ENCODE measurements at places on chromosomes 7 and 10.

DNA sequence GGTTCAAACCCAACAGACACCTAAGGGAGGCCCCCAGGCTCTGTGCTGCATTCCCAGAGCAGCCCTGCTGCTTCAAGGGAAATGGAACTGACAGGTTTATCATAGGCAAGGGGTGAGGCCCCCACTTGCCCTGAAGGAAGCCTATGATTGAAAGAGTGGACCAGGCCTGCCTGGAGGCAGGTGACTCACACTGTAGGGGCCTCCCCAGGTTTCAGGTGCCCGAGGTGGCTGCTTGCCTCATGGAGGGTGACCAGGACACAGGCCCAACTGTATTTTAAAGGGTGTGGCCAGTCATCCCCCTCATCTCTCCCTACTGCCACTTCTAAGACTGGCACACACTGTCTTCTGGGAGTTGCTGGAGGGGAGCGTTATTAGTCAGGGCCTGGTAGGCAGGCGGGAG lies 85.4 kb downstream of the ATXN7L1 start:
- no peak for DNase-seq

DNA sequence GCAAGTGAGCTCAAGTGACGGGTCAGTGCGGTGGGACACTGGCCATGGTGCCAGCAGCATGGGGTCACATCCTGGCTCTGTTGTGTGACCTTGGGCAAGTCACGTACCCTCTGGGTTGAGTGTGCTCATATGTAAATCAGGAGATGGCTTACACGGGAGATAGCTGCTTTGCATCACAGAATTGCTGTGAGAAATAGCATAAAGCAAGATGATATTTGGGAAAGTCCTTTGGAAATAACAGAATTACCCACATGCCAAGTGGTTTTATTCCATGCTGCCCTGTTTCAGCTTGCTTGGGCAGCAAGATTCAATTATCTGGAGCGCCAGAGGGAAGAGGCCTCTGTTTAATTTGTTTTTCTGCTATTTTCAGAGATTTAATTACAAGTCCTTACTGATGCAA lies 48.9 kb downstream of the LYZL2 start:
- DNase-seq, result no peak

DNA sequence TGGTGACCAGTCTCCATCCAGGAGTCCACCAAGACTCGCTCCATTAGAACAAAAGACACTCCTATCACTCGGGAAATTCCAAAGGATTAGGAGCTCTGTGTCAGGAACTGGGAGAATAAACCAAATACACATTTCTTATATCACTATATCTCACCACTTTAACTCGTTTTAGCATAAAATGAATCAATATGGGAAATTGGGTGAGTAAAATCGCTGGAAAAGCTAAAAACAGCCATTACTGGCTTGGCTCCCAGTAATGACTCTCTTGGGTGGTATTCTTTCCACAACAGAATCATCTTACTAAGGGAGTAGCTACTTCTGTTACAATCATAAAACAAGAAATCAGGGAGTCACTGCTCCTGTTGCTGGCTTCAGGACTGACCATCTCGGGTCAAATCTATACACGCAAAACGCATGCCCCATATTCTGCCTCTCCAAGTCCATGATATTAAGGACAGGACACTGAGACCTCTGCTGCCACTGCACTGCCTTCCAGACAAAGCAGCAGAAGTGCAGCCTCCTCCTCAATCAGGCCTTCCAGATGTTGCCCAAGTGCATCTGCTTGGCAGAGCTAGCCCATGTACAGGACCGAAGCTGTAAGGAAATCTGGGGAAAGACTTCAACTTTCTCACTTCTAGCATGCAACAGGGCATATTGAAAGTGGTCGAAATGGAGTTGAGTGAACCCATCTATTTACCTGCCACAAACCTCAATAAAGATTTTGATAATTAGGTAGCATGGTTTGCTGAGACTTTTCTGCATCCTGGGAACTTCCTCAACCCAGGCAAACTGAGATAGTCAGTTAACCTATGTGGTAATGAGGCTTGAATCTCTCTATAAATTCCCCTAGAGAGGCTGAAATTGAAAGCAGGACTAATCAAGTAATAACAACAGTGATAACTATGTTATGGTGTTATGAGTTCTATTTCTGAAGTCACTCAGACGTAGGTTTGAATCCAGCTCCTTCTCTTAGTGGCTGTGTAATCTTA lies 14.4 kb upstream of the PANK1 start:
- DNase-seq, result peak; percentile 78

- DNase-seq, result no peak
Measured at GRCh38 chr7:118872568-118872967, 648.1 kb downstream of the ANKRD7 start.

DNA sequence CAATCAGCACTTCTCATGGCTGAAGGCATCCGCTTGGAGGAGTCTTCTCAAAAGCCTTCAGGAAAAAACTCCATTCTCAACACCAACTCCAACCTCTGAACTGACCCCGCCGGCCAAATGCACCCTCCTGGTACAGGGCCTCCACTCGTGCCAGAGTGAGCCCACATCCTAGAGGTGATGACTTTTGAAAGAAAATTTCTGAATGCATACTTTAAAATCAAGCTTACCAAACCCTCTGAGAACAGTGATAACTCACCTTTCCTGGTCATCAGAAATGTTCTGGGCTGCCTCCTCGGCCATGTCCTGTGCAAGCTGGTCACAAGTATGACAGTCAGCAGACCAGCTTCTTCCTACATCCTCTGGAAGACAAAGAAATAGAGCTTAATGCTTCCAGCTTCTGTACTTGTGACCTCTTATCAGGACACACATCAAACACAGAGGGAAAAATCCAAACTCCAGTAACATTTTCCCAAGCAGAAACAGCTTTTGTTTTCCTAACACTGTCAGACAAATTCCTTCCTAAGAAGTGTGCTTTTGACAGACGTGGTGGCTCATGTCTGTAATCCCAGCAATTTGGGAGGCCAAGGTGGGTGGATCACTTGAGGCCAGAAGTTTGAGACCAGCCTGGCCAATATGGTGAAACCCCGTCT lies at the start of gene PKD1L1:
Gene PKD1L1 (minus strand): TSS at position 326 of the 650 bp plus-strand sequence. CDS start 26 bp downstream, at position 300.
- peak; percentile 26 for DNase-seq

GRCh38 chr10:24463611-24464426 lies 254.9 kb downstream of the KIAA1217 start:
- DNase-seq, result peak; percentile 92

GRCh38 chr10:125002047-125002422 lies 60.1 kb downstream of the ZRANB1 start:
- DNase-seq, result no peak

DNA sequence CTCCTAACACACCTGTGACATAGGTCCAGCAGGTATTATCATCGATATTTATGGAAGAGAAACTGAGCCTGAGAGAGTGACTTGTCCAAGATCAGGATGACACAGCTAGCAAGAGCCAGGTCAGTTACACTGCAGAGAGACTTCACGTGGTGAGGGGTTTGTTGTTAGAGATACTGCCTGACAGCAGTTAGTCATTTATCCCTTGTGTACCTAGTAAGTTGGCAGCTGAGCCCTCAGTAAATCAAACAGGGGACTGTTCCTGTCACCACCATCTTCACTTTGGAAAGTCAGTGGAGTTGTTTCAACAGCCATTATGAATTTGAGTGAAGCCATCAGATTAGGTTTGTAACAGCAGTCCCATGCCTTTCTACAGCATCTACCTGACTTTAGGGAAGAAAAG lies 87.5 kb upstream of the GATA3 start:
- DNase-seq, result no peak

DNA sequence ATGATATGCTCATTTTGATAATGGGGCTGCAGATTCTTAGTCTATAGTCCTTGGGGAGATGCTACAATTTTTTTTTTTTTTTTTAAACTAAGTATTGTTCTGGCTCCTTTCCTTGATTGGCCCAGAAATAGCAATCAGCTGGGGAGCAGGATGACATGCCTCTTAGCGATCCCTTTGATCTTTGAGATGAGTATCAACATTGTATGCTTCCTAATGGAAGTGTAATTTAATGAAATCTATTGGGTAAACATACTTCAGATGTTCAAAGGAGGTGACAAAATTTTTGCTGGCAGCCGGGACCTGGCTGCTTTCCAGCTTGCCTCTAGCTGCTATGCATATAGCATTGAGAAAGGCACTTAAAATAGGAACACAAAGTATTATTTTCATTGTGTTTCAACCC lies 43.5 kb downstream of the VTI1A start:
- peak; percentile 36 for DNase-seq

- DNase-seq, result peak; percentile 45
Measured at GRCh38 chr7:23696916-23697441, 13.0 kb upstream of the STK31 start.

GRCh38 chr7:83468251-83468739 lies 180.6 kb downstream of the SEMA3E start:
- DNase-seq, result peak; percentile 99

GRCh38 chr10:122475100-122475499 lies 13.7 kb downstream of the HTRA1 start:
- DNase-seq, result peak; percentile 53

GRCh38 chr7:127803626-127804025 lies 151.6 kb downstream of the SND1 start:
- peak; percentile 22 for DNase-seq

DNA sequence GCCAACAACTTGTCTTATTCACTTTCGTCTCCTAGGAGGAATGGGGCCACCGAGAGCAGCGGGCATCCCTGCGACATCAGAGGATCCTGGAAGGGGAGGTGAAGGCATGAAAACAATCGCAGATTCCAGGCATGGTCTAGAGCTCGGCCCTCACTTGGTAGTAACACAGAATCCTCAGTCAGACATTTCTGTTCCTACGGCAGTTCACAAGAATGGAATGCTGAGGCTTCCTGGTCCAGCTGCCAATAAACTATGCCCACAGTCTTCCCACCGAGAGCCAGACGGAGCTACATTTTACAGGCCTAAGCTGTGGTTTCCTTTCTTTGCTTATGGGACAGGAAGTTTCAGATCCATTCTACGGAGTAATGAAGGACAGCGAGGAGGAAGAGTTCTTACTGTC lies 75.8 kb downstream of the OR13A1 start:
- DNase-seq, result peak; percentile 62

- peak; percentile 71 for DNase-seq
Measured at GRCh38 chr7:158828133-158829020, 932 bp downstream of the ESYT2 start.

DNA sequence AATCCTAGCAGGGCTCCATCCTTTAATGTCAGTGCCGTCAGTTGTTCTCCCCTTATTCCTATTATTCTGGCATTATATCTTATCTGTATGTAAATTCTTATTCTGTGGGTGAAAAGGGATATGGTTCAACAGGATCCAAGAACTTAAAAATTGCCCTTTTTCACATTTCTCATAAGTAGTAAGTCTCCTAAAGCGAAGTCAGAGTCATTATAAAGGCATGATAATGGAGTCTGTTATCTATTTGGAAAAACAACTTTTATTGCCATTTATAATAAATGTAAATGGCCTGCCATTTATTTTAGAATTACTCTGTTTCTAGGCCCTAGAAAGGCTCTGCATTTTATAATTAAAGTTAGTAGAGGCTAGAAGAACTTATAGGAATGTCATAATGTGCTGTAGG lies 31.3 kb downstream of the SDK1 start:
- DNase-seq, result no peak

DNA sequence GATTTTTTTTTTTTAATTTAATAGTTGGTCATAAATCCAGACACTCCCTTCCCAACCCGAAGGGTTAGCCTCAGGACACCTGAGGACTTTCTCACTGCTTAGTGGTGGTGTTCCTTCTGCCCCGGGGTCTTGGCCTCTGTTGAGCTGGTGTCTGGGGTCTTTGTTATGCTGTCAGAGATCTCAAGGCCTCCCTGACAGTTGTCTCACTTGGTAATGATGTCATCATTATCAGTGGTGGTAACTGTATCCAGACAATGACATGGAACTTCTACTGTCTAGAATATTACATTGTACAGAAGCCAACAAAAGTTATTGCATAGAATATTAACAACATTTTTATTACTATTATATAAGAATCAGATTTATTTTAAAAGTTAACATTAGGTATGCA lies 32.9 kb downstream of the PPP2R2D start:
- DNase-seq, result no peak

DNA sequence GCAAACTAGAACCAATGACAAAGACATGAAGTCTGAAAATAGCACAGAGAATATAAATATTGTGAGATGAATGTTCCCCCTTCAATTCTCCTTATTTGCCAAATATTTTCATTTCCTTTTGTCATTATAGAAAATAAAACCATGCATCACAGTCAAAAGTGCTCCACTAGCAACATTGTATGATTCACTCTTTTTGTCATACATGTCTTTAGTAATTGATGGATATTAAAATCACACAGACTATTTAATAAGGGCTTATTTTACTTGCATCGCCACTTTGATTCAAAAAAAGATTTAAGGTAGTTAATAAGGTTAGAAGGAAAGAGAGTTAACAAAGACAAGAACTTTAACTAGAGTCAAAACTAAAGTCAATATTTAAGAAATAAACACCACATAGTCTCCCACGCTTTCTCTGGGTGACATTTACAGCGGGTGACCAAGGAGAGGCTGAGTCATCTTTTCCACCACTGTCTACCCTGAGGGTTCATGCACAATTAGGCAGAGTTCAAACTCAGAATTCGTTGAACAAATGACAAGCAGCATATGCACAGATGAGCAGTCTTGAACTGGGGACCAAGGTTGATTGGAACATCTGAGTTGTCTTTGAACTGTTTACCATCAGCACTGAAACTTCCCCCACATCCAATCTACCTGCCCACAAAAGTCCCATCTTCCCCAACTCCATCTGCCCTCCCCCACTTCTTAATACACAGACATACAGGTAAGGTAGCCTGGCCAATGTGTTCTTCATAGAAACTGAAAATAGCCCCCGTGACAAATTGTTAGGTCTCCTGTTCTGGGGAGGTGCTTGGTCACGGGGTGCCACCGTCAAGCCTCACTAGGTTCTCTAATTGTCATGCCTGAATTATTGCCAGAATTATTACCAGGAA lies 42.5 kb downstream of the C7orf25 start:
- DNase-seq, result no peak

- no peak for DNase-seq
Measured at GRCh38 chr10:27490807-27491206, 13.3 kb upstream of the RAB18 start.

GRCh38 chr7:72313906-72314305 lies 98.2 kb downstream of the CALN1 start:
- no peak for DNase-seq

DNA sequence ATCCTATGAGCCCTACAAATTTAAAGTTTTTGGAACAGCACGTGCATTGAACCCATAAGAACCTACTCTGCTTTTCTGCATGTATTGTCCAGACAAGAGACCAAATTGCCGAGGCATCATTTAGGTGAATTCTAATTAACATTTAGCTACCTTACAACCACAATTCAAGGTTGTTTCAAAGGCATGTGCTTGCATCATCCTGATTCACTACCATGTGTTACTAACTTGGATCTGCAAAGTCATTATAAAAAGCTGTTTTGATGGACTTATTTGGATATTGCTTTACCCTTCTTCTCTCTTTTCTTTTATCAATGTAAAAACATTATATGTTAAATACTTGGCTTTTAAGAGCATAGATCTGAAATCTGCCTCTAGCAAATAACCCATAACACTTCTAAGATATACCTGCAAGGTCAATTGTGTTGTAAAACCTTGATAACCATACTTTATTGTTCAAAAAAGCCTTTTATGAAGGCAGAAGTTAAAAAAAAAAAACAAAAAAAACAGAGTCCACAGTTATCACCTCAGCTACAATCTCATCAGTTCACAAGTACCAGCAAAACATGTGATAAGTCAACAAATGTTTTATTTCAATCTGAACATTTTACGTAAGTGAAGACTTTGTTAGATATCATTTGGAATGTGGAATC lies 51.9 kb downstream of the CFTR start:
- DNase-seq, result no peak

GRCh38 chr10:58322072-58322834 lies 12.6 kb upstream of the UBE2D1 start:
- DNase-seq, result no peak
